Muscle of back (tissue), 13 donors: ENCODE measurements at places on chromosomes 4 and X.

DNA sequence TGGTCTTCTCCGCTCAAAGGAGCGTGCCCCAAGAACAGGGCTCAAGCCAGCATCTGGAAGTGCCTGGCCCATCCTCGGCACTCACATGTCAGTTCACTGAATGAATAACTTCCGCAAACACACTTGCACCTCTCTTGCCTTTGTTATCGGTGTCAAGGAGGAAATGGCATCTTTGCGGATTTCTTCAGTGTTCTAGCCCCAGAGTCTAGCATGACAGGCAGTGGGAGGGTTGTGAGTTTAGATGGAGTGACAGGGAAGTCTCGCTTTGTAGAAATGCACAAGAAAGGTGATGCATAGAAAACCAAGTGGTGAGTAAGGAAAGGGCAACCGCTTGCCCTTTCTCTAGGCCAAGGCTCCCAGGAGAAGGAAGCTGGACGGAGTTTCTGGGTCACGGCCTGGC lies 17.6 kb upstream of the MECP2 start:
- no peak for DNase-seq

DNA sequence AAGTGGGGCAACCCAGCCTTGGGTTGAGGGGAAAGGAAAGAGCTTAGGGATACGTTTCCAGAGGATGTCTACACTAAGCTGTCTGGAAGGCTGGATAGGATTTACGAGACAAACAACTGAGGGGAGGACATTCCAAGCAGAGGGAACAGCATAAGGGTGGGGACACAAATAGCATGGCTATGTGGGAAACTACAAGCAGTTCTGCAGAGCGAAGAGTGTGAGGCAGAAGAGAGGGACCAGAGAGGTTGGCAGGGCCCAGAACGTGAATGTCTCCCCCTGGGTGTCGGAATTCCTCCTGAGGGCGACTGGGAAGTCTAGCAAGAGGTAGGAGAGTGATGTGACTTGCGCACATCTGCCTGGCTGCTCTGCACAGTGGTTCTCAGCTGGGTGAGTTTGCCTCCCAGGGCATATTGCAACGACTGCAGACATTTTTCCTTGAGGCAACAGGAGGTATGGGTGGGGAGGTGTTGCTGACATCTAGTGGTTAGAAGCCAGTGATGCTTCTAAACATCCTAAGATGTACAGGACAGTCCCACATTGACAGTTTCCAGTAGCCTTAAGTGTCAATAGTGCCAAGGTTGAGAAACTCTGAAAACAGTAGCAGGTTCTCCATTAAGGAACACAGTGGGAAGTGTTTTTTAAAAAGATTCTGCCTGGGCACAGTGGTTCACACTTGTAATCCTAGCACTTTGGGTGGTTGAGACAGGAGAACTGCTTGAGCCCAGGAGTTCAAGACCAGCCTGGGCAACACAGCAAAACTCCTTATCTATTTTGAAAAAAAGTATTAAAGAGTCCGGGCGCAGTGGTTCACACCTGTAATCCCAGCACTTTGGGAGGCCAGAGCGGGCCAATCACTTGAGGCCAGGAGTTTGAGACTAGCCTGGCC lies 9.2 kb downstream of the NDUFA1 start:
- peak; percentile 22 for DNase-seq

DNA sequence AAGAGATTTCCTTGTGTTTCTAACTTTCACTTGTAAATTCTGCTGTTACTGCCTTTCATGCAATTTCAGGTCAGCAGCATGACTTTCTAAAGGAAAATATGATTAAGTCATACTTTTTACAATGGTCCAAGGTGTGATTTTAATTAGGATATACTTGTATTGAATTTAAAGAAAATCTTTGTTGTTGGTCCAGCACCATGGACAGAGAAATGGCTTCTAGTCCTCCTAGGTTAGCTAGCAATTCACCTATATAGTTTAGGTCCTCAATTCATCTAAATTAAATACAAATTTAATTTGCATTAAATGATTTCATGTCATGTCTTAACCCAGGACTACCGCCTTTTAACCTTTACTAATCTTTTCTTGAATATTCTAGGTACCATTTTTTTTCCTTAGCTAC lies 304.9 kb upstream of the RPS6KA3 start:
- no peak for DNase-seq

GRCh38 chr4:101599620-101600019 lies 190.9 kb upstream of the BANK1 start:
- no peak for DNase-seq
